ENCODE measurements at places on chromosomes 12 and 14.
A peak's percentile ranks its signal among the peaks of the same experiment; 100 is the strongest.

- no peak for DNase-seq
Observed at GRCh38 chr14:79370969-79371368, 840.3 kb downstream of the DIO2 start.

DNA sequence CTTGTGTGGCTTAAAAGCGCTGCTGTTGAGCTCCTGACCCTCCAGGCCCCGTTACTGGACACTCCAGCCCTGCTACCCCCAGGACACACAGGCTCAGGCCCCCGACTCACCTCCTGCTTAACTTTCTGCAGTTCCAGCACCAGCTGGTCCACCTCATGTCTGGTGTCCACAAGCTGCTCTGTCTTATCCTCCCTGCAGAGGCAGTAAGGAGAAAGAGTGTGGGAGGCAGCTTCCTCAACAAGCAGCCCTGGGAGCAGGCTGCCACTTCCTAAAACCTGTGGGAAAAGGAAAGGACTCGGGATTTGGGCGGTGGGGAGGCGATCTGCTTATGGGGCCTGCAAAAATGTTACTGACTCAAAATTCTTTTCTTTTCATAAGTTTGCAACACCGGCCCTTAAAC lies 79.2 kb downstream of the CCDC88C start:
- no peak for DNase-seq

DNA sequence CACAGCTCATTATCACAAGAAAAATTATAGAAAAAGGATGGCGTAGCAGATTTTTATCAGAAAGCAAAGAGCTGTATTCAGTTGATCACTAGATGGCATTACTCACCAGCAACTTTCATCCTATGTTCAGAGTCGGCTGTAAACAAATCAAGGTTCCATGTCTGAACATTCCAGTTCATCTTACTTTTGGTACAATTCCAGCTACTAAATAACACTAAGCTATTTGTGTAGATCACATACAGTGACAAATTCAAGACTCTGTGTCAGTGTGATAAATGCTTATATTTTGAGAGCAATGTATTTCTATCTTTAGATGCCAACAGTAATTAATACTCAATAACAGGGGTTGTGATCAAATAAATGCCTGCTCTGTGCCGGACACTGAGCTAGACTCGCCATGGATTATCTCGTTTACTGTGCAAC lies 30.1 kb downstream of the NRDE2 start:
- peak; percentile 52 for DNase-seq

- no peak for DNase-seq
Observed at GRCh38 chr12:68894276-68894855, 38.6 kb downstream of the CPM start.

GRCh38 chr12:68790081-68790951 lies 17.7 kb upstream of the MDM2 start:
- no peak for DNase-seq

DNA sequence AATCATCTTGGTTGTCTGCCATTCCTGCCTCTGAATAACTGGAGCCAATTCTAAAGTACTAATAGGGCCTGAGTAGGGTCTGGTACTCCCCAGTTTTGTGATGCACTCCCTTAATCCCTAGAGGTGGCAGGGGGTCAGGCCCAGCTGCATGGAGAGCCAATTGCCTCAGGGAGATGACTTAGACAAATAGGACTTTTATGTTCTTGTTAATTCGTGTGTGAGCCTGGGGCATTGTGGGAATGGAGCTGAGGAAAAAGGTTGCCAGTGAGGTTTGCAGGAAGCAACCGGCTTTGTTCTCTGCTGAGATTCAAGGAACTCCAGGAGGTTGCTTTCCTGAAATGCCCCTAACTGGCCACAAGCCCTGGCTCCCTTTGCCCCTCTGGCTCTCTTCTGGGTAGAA lies 6.8 kb upstream of the DCD start:
- DNase-seq = no peak

- no peak for DNase-seq
Observed at GRCh38 chr14:51865953-51866747, 5.7 kb downstream of the GNG2 start.

DNA sequence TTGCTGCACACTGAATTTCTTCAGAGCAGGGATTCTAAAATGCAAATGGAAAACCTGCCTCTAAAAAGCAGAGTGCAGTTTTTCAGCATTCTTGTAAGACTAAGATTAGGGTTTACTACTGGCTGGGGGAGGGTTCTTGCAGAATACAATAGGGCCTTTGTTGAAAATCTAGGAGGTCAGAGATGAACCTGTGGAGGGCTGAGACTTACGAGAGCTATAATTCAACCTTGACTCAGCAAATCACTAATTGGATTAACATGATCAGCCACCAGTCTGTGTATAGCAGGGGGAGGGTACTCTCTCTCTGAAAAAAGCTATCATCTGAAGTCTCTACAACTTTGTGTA lies 92.6 kb upstream of the HIF1A start:
- no peak for DNase-seq

- DNase-seq = no peak
Observed at GRCh38 chr12:20342111-20342510, 26.2 kb upstream of the PDE3A start.

GRCh38 chr14:92728759-92729364 lies 19.6 kb downstream of the LGMN start:
- DNase-seq = no peak

- peak; percentile 59 for DNase-seq
Observed at GRCh38 chr14:55103005-55103640, 25.9 kb upstream of the LGALS3 start.

DNA sequence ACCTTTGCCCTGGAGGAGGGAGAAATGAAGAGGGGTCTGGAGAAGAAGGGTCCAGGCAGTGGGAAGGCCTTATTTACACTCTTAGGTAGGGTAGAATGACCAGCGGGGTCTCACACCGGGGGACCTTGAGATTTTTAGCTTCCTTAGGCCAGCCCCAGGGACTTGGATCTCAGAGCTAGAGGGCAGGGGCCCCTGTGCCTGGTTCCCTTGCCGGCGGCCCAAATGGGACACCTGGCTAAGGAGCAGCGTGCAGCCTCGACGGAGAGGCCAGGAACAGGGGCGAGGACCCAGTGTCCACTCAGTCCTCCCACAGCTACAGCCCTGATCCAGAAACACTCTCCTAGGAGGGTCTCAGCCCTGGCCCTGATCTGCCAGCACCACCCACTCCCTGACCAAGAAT lies 41.8 kb downstream of the DIO3 start:
- DNase-seq = no peak

GRCh38 chr12:13913371-13913770 lies 68.0 kb downstream of the GRIN2B start:
- DNase-seq = no peak

DNA sequence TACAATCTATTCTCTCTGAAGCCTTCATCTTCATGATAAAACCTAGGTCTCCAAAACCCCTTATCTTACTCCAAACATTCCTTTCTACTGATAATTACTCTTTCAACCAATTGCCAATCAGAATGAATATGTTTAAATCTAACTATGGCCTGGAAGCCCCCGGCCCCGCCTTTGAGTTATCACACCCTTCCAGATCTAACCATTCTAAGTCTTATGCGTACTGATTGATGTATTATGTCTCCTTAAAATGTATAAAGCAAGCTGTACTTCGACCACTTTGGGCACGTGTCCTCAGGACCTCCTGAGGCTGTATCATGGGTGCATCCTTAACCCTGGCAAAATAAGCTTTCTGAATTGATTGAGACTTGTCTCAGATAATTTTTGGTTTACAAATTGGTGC lies 14.4 kb downstream of the PABPN1 start:
- no peak for DNase-seq

Measured in muscle of arm (tissue), 14 donors.